ENCODE measurements at places on chromosomes 7 and 10.

GRCh38 chr7:33183504-33183903, 54.1 kb downstream of the BBS9 start:
- no peak for DNase-seq

- DNase-seq: no peak
Measured at GRCh38 chr7:108014215-108014614, 11.3 kb upstream of the LAMB1 start.

DNA sequence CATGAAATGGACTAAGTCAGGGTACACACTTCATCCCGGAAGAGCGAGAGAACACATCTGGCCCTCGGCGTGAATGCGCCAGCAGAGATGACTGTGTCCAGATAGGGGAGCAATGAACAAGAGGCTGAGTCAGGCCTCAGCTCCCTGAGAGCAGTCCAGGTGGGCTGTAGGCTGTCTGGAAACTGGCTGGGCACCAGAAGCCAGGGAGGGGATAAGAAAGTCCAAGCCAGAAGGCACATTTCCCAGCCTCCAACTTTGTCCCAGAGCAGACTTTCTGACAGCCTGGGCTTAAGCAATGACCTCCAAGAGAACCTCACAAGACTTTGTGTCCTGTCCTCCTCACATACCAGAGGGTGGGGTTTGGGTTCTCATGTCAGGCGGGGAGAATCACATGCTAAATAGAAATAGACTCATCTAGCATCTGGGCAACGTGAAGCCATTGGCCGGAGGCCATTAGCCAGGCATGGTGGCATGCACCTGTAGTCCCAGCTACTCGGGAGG, 157.2 kb downstream of the ARHGAP12 start:
- DNase-seq: no peak

DNA sequence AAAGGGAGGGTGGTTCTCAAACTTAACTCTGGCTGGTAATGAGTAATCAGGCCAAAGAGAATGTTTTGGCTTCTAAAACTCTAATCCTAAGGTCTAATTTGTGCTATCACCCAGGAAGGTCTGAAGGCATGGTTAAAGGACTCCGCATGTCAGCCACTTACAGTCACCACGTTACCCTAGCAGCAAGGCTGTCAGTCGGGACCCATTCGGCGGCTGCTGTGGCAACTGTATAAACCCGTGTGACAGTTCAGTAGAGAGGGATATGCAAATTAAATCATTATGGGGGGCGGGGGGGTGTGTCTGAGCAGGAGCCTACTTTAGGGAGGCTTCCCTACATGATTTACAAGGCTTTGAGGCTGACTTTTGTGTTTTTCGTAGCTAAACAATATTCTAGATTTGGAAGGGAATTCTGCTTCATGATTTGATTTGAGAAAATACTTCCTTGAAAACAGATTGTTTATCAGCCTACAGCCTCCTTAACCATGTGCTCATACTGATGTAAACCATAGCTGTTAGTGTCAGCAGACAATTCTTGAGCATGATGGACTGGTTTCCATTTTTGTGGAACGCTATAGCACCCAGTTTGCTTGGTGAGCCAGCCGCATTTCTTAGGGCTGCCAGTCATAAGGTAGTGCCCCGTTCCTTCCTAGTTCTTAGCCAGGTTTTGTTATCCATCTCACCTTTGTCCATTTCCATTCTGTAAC, 284.4 kb downstream of the USP6NL start:
- DNase-seq: no peak

DNA sequence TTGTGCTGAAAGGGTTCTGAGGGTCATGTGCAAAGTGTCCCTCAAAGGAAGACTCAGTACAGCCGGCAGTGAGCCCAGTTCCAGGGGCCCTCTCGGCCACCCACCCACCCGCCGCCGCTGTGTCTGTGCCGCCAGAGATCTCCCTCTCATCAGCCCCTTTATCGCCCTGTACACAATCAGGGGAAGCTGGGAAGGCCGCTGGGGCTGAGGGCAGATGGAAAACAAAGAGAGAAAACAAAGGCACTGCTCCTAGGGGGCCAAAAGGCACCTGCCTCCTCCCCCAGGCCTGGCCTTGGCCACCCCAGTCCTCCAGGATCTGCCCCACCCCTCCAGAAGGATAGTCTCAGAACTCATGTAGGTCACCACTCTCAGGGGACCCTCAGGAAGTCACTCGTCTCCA, 67.0 kb downstream of the ZMIZ1 start:
- DNase-seq: no peak

GRCh38 chr10:32923849-32924248, 34.2 kb downstream of the ITGB1 start:
- no peak for DNase-seq

- no peak for DNase-seq
Measured at GRCh38 chr7:66664590-66665293, 36.1 kb downstream of the KCTD7 start.

DNA sequence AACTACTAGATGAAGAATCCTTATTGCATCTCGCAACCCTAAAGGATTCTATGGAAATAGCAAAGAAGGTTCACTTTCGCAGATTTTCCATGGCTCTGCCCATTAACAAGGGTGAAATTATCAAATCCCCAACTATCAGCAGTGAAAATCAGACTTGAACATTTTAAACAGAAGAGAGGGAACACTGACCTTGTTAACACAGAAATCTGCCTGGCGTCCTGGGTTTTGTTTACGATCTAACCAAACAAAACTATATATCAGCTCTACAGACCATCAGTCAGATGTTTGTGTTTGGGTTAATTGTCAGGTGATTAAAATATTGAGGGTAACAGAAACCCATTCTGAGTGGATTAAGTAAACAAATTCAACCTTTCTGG, 1.9 kb downstream of the CTTNBP2 start:
- no peak for DNase-seq

DNA sequence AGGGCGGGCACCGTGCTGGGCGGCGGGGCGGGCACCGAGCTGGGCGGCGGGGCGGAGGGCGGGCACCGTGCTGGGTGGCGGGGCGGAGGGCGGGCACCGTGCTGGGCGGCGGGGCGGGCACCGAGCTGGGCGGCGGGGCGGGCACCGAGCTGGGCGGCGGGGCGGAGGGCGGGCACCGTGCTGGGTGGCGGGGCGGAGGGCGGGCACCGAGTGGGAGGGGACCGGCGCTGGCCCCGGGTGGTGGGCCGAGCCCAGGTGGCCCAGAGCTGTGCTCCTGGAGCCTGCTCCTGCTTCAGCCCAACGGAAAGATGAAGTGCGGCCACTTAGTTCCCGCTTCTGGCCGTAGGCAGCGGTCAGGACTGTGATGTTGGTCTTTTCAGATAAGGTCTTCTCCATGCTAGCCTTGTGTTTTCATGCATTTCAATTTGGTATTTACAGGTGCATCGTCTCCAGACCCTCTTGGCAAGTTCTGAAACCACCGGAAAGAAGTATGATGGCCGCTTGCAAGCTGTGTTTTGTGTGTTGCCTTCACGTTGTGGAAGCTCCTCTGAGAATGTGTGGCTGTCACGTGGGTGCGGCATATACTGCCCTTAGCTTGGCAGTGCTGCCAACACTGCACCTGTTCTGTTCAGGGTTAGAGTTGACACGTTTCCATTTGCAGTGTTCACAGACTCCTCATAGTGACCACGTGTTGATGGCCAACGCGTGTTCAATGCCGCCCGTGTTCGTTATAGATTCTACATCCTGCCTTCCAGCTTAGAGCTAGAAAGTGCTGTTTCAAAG, 25.2 kb downstream of the IQCE start:
- no peak for DNase-seq

DNA sequence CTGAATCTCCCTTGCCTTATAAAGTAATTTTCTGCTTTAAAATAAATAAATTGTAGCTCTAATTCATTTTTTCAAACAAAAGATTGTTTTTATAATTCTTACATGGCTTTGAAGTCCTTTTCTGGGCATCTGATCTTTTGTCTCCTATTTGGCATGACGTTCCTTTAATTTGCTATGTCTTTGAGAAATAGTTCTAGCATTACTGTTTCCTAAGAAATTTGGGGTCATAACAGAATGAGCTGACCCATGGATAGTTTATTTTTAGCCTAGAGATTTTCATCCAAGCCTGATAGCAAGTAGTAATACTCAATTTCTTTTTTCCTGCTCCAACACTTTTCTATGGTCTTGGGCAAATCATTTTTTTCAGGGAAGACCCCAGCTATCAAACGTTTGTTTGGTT, 31.4 kb downstream of the CCDC71L start:
- DNase-seq: no peak
